Caudate nucleus (tissue), 63 donors: ENCODE measurements at places on chromosomes 4 and X.

- no peak for DNase-seq
Observed at GRCh38 chrX:11609109-11609508, 56.6 kb downstream of the ARHGAP6 start.

- DNase-seq = no peak
Observed at GRCh38 chrX:2657532-2658113, 33.5 kb upstream of the CD99 start.

GRCh38 chr4:32010221-32010620, 1290.1 kb downstream of the PCDH7 start:
- no peak for DNase-seq

- DNase-seq = no peak
Observed at GRCh38 chr4:117623326-117623725, 411.0 kb upstream of the NDST3 start.

- DNase-seq = no peak
Observed at GRCh38 chrX:24347881-24348280, 12.6 kb upstream of the SUPT20HL1 start.

- DNase-seq = no peak
Observed at GRCh38 chr4:177064116-177064515, 245.6 kb upstream of the NEIL3 start.
